ENCODE measurements at places on chromosomes 7 and 10.

DNA sequence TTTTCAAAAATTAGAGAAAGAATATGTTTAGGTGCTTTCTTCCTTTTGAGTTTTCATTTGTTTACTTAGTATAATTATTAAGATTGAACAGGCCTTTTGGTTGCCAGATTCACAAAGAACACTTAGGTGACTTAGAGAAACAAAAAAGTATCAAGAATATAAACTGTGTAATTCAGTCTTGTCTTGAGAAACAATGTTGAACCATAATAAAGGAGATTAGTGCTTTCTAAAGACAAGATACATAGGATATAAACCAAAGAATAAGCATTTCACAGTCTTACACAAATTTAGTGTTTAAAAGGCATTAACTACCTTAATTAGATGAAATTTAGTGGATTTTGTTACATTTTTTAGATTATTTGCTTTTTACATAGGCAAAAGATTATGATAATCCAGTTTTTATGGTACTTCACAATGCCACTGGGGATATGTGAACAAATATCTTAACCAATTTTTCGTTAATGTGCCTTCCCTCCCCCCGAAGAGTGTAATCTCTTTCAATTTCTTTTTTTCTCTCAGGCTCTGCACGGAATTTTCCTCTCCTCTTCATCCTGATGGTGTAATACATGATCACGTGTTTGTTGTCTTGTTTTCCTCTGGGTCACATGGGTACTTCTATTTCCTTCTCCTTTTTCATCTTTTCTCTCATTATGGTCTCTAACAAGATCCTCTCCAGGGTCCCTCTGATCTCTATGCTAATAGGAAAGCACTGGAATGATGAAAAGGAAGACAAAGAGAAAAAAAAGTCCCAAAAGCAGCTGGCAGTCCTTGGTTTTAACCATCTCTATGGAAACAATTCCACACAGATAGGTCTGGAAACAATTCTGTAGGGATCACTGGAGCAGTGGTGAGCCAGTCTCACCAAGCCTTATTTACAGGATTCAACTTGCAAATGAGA lies 3.7 kb upstream of the HNRNPH3 start:
- no peak for DNase-seq

GRCh38 chr10:69048103-69048502 lies 39.8 kb upstream of the SRGN start:
- no peak for DNase-seq

GRCh38 chr10:128820663-128821062 lies 646.4 kb upstream of the MGMT start:
- no peak for DNase-seq

- no peak for DNase-seq
These were observed 313.3 kb upstream of the AKR1E2 start for GRCh38 chr10:4512671-4513240.

GRCh38 chr10:117370205-117370604 lies 5.0 kb downstream of the PDZD8 start:
- no peak for DNase-seq

DNA sequence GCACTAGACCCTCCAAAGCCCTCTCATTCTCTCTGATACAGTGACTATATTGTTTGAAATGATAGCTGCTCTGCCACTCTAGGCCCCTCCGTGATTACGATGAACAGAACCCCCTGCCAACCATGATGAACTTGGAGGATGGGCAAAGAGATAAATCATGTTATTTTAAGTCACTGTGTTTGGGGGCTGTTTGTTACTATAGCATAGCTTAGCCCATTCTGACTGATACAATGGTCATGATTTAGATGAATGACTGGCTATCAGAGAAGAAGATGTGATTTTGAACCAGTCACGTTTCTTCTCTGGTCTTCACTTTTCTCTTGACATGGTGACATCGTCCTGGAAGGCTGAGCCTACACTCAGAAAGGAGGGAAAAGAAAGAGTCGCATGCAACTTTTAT lies 95.4 kb upstream of the HABP2 start:
- DNase-seq = no peak

DNA sequence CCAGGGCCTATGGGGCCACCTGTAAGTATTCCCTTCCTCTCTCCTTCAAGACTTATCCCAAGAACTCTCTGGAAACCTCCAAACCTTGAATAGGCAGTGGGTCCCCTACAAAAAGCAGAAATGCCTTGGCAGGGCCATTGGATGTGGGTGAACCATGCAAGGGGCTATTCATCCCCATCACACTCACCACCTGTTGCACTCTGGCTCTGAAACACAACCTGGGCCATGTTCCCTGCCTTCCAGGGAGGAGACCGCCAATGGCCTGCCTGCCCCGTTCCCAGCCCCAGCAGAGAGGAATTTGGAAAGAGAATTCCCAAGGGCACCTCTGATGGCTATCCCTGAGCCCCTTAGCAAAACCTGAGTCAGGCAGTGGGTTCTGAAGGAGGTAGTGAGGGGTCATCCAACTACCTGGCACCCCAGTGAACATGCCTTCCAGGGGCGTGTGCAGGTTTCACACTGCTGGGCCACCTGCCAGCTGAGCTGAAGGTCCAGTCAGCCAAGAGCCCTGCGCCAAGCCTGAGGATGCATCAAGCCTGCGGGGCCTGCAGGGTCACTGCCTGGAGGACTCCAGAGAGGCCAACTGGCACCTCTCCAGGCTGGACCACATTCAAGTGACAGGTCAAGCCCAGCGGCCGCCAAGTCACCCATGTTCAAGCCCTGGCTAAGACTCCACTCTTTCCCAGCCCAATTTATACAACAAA lies 101.3 kb downstream of the COL13A1 start:
- no peak for DNase-seq

GRCh38 chr10:113663908-113664307 lies at the start of gene NRAP:
Gene NRAP, minus strand, starts transcription at chr10:113664041. Its CDS starts 159 bp downstream, at chr10:113663882.
- DNase-seq = no peak

DNA sequence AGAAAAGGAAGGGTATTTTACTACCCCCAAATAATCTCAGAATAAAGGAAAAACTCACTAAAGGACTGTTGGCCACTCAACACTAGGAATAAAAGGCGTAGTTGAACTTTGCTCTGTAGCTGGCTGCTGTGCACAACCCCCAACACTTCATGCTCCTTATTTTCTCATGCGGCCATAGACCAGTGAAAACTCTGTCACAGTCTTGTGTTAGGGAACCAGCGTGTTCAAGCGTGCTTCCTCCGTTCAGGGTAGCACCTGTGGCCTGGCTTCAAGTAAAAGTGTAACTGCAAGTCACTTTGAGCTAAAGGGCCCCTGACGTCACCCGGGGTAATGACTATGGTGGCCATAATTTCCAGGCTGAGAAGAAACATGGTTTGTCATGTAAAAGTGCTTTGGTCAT lies 27.0 kb downstream of the BLNK start:
- no peak for DNase-seq

DNA sequence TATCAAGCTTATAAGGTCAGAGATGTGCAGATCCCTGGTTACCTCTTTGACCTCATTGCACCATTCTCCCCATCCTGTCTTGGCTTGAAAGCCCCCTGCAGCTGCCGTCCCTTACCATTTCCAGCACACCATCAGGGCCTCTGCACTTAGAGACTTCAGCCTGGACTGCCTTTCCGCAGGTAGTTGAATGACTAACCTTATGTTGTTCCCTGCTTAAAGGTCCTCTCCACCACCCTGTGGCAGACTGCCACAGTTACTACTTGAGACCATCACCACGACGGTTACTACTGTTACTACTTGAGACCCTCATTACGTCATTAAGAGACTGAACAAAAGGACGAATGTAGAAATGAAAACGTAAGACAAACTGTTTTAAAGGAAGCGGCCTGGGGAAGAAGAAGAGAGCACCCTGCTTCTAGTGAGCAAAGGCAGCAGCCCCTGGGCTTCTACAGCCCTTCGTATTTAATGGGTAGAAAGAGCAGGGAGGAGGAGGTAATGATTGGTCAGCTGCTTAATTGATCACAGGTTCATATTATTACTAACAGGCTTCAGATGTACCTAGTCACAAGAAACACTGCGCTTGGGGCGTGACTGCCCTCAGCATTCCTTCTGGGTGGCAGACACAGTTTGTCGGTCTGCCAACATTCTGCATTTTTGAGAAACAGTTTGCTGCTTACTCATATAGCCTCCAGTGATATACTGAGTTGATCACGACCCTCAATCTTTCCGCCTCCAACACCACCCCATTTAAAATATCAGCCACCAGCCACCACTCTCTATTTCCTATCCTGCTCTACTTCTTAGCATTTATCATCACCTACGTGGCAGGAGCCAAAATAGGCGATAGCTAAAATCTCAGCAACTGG lies 74.1 kb upstream of the PARD3 start:
- no peak for DNase-seq

GRCh38 chr10:96747734-96748550 lies 27.6 kb upstream of the PIK3AP1 start:
- DNase-seq = no peak

DNA sequence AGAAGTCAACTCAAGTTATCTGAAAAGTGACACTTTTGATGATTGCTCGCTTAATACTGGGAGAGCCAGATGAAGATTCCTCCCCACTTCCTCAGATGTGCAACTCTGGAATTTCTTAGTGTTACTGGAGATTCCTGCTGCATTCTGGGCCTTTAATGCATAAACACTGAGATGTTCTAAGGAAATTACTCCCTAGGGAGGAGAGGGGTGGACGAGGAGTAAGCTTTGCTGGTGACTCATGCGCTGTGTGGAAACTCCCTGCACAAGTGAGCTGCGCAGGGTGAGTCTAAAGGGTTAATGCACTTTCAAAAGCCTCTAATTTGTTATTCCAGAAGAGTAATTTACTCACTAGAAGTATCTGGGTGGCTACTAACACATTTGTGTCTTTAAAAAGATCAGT lies 46.3 kb downstream of the EGFR start:
- DNase-seq = no peak

DNA sequence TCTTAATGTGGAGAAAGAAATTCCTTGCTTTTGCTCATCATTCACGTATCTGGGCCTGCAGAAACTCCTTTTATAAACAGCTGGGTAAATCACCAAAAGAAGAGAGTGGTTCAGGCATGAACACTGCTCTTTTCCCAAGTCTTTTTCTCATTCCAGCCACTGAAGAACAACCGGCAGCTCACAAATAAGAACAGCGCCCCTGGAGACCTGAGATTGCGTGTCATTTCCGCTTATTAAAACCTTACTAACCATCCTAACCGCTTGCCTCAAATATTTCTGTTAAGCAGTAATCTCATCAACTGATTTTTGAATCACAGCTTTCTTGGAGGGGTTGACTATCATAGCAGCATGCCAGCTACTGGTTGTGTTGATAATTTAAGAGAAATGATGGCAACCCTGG lies 213.0 kb upstream of the PLXNA4 start:
- DNase-seq = no peak

- no peak for DNase-seq
These were observed 50.2 kb upstream of the ZMIZ1 start for GRCh38 chr10:79018521-79019011.

DNA sequence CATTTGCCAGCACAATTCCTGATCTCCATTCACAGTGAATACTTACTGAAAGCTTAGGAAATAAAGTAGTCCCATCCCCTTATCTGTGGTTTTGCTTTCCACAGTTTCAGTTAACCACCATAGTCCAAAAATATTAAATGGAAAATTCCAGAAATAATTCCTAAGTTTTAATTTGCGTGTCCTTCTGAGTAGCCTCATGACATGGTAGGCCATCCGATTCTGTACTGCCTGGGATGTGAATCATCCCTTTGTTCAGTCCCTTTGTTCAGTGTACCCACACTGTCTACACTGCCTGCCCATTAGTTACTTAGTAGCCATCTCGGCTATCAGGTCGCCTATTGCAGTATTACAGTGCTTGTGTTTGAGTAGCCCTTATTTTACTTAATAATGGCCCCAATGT lies 14.2 kb downstream of the RAB11FIP2 start:
- DNase-seq = no peak

GRCh38 chr7:142168746-142169145 lies 57.2 kb downstream of the MGAM2 start:
- no peak for DNase-seq

DNA sequence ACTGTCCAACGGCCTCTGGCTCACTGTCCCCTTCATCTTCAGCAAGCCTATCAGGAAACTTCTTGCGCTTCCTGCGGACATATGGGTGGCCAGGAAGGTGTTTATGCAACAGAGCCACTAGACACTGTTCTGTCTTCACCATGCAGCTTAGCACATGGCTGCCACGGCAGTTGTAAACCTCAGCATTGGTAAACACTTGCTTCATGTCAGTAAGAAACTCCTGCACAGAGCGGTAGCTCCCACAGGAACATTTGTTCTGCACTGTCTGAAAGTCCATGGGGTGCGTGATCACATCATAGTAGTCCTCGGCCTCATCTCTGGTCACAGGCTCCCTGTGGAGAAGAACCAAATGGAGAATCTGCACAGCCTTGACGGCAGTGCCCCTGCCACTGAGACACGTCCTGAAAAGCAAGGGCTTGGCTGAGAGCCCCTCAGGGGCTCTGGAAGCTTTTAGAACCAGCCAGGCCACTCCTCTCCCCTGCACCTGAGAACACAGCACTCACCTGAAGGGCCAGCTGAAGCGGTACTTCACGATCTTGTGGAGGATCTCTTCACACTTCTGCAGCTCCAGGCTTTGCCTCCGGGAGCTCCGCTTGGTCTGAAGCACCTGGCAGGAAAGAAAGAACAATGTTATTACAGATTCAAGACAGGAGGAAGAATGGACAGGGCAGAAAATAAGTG lies 8.8 kb downstream of the FZD9 start:
- DNase-seq = no peak

DNA sequence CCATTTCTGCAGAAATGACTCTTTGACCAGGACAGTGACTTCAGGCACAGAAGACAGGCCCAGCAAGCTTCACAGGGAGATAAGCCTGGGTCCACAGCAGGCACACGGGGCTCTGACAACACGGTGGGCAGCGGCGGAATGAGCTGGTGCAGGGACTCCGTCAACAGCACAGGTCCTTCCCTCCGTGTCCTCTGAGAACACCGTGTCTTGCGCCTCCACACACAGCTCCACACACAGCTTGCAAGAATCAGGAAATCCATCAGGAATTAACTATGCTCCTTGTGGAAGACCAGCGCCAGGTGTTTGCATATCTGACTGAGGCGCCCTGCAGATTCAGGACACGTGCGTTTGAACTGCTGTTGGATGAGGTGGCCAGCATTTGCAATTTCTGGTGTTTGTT lies 39.6 kb downstream of the TCERG1L start:
- DNase-seq = no peak

- DNase-seq = no peak
These were observed 16.2 kb downstream of the CPVL start for GRCh38 chr7:29130096-29130495.

DNA sequence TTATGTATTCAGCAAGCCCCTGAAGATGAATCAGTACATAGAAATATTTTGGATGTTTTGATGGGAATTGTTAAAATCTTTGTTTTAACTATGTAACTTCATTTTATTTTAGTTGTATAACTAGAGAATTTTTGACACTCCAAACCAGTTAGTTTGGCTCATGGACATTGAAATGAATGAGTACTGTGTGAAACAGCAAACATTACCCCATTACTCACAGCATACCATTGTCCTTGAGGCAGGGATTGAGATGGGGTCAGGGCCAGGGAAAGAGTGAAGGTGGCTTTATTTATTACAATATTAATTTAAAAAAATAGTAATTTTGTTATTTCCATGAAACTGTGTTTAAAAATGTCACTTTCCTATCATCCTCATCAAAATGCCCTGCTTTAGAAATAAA lies 4.8 kb upstream of the BMPER start:
- no peak for DNase-seq

Measured in NCI-H1048 (cell line).